Fibroblast of villous mesenchyme (primary cell): ENCODE measurements at places on chromosomes 11 and 22. TPM values are rescaled to one million over a fixed set of nuclear protein-coding genes. Genes with fewer than 3 reads are reported as not detected.
A peak's percentile ranks its signal among the peaks of the same experiment; 100 is the strongest.

GRCh38 chr11:79982185-79982584 is 541.4 kb upstream of the TENM4 start:
- DNase-seq: no peak

GRCh38 chr11:132844956-132845696 is 687.2 kb downstream of the OPCML start:
- DNase-seq: peak; percentile 7

The TRIM22 gene
- 70.9 and 104 TPM in 2 replicates for total RNA-seq

DNA sequence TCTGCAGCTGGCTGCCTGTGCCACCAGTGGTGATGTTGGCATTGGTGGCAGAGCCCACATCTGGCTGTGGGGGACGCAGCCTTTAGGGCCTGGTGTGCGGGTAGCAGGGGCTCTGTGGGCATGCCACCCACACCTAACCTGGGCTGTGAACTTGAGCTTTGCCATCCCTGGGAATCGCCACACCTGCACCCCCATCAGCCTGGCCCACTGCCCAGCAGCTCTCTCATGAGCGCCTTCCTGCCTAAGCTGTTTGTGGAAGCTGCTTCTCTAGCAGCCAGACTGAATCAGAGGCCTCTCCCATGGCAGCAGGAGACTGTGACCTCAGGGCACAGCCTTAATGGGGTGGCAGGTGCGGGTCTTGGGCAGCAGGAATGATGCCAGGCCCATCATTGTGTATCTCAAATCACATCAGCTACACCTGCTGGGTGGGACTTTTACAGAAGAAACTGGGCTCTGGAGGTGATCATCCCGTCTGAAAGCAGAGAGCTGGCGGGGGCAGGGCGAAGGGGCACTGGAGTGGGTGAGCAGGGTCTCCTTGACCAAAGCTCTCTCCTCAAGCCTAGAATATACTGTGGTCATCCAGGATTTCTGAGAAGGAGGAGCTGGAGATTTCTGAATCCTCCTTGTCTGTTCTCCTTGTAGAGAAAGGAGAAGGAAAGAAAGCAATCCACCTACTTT is 17.8 kb upstream of the CARS1 start:
- no peak for DNase-seq
